ENCODE measurements at places on chromosomes 4 and X.

DNA sequence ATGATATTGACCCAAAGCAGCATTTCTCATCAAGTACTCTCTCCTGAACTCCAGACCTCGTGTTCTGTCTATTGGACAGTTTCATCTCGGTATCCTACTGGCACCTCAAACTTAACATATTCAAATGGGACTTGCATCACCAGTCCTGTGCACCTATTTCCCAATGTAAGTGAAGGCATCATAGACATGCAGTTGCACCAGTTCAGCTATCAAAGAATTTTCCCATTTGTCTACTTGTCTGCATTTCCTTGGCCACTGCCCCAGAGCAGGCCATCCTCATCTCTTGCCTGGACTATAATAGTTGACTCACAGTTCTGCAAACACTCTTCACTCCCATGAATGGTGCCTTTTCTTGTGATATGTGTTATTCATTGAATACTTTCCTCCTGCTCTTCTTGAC is 11.3 kb upstream of the LIMCH1 start:
- no peak for DNase-seq

DNA sequence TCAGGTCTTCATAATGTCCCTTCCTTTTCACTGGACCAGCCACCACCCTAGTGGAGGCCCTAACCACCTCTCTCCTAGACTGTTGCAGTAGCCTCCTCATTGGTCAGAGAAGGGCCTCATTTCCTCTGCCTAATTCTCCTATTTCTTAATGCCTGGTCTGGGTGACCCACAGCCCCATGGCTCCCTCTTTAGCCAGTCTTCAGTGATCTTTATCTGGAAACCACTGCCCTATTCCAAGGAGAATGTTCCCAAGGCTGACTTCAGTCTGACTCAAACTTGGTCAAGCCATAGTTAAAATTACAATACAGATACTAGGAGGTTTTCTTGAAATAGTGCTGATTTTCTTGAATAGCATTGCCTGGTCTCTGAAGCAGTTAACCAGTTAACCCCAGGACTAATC is 53.6 kb upstream of the PRPS1 start:
- no peak for DNase-seq

DNA sequence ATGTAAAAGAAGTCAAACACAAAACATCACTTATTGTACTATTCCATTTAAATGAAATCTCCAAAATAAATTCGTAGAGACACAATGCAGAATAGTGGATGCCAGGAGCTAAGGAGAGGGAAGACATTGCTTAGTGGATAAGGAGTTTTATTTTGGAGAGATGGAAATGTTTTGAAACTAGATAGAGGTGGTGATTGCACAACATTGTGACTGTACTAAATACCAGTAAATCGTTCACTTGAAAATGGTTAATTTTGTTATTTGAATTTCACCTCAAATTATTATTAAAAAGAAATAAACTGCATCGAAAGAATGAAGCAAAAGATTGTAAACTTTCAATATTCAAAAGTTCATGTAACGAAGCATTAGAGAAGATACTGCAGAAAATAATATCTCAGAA is 9.7 kb upstream of the ACSL4 start:
- no peak for DNase-seq

- DNase-seq: no peak
Observed at GRCh38 chr4:13844740-13845139, 217.2 kb upstream of the BOD1L1 start.

DNA sequence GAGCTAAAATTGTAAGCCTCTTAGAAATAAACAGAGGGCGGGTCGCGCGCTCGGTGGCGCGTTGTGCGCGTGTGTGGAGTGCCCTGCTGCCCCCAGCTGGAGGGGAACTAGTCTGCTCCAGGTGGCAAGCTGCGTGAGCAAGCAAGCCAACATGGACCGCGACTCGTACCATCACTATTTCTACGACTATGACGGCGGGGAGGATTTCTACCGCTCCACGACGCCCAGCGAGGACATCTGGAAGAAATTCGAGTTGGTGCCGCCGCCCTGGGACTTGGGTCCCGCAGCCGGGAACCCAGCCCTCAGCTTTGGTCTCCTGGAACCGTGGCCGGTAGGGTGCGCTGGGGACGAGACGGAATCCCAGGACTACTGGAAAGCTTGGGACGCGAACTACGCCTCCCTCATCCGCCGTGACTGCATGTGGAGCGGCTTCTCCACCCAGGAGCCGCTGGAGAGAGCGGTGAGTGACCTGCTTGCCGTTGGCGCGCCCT is 66.1 kb downstream of the DNAAF6 start:
- DNase-seq: peak; percentile 3

GRCh38 chr4:106529348-106530023 is 160.9 kb upstream of the GIMD1 start:
- DNase-seq: no peak

DNA sequence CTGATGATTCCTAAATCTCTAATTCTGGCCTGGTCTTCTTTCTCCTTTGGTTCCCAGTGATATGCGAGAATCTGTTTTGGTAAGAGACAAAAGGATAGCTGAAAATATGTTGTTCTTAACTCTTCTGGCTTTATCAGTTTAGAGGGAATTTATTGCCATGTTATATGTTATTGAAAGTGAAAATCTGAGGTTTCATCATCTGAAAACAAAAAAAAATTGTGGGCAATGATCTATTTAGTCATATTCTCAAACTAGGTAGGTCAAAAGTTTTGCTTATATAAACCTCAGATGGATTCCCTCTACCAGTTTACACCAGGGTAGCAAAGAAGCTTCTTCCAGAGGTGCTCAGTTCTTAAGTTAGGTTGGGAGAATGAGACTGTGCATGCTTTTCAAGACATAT is 103.6 kb downstream of the ITM2A start:
- DNase-seq: no peak

- no peak for DNase-seq
Observed at GRCh38 chrX:121365572-121366161, 318.3 kb downstream of the GLUD2 start.

DNA sequence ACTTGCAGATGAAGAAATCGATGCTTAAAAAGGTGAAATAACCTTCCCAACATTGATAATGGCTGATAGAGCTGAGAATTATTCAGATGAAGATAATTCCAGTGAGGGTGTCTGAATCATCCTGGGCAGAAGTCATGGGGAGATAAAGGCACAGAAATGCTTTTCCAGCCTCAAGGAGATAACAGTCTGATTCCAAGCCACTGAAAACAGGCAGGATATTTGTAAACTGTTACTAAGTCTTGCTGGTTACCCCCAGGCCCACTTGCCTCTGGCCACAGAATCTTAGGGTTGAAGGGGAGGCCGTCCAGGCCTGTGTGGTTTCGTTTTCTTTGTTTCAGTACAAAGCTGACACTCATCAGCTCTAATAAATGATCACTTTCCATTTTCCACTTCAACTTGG is 158.5 kb downstream of the SH3KBP1 start:
- DNase-seq: no peak

DNA sequence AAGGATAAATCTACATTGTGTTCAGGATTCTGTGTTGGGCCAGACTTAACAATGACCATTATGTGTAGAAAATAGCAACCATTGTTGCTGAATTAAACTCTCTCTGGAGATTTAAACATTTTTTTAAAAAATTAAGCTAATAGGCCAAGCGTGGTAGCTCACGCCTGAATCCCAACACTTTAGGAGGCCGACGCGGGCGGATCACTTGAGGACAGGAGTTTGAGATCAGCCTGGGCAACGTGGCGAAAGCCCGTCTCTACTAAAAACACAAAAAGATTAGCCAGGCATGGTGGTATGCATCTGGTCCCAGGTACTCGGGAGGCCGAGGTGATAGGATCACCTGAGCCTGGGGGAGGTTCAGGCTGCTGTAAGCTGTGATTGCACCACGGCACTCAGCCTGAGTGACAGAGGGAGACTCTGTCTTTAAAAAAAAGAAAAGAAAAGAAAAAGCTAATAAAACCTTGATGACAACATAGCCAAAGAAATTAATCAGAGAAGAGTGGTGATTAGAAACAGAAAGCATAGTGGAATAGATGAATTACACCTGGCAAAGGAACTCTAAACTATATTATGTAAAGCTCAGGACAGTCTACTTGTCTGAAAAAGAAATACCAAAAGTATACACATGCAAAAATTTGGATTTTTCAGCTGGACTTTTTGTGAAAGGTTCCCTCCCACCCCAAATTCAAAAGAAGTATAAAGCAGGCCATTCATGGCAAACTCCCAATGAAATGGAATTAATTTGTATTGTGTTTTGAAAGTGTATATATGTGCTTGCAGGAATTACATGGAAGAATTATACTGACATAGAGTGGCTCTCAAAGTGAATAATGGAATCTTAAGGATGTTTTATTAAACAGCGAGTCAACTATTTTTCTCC is 21.9 kb downstream of the PLS3 start:
- DNase-seq: no peak

- DNase-seq: no peak
Observed at GRCh38 chrX:133175605-133176004, 42.5 kb downstream of the TFDP3 start.

DNA sequence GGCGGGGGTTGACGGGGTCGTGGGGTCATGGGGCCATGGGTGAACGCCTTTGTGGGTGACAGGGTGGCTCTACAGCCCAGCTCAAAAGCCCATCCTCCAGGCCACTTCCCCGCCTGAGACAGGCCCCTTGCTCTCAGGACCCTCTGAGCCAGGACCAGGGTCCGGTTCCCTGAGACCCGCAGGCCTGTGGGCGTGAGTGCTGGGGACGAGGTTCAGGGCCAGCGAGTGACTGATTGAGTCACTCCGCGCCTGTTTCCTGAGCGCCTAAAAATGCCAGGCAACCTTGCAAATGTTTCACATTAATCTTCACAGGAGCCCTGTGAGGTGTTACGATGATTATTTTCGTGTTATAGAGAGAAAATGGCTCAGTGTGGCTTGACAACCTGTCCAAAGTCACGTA is 97.8 kb downstream of the ZNF674 start:
- DNase-seq: peak; percentile 29

GRCh38 chrX:38718311-38718710 is 82.9 kb upstream of the MID1IP1 start:
- DNase-seq: no peak

DNA sequence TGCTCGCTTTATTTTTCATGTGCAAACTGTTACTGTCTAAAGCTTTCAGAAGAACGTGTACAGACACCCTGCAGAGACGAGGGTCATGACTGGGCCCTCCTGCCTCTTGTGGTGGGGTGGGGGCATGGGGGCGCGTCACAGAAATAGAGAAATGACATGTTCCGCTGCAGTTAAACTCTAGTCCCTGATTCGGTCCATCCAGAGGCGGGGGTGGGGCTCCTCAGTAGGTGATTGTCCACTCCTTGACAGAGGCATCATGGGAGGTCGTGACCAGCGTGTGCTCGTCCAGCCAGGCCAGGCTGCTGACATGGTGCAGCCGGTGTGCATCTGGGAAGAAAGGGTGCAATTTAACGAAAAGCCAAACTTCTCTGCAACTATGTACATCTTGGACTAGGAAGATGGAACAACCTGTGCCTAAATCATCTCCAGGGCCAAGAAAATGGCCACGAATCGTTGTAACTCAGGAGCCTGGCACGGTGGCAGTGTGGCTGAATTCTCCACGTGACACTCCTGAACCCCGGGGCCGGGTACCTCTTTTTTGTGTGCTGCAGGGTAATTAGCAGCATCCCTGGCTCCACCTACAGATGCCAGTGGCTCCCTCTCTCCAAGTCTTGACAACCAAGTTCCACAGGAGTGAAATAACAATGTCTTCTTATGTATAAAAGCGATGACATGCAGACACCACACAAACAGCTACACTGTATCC is 41.3 kb downstream of the WDR1 start:
- no peak for DNase-seq

GRCh38 chrX:150038986-150039599 is 100.8 kb upstream of the EOLA2 start:
- DNase-seq: no peak

- DNase-seq: no peak
Observed at GRCh38 chr4:74997948-74998729, 65.2 kb downstream of the PARM1 start.

DNA sequence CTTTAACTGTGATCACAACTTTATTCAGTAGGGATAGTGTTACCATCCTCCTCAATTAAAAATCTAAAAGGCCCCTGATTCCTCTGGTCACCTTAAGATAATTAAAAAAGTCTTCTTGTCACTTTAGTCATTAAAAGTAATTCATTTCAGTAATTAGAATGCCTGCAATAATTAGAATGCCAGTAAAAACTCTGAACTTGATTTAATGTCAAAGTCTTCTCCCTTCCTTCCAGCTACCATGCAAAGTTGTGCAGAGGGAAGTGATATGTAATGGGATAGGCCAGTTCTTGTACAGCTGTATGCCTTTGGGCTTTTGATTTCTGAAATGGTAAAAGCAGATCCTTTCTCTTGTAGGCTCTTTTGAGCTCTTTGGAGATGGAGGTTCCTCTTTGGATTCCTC is 417.2 kb downstream of the ADAM29 start:
- DNase-seq: no peak

DNA sequence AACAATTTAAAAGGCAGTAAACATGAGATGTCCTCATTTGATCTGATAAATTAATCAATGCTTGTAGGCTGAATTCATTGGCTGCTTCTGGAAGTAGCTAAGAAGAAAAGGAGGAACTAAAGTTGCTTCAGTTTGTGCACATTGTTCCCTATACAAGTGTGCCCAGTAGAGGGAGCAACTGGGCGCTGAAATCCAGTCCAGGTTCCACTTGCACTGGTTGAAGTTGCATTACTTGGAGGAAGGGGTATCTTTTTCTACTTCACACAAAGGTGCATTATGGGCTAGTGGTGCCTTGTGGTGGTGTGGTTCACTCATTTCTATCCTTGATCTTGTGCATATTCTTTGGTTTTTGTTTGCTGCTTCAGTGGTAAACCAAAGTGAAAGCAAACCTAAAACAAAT is 67.9 kb upstream of the SOX3 start:
- no peak for DNase-seq

GRCh38 chr4:102807345-102807744 is 20.0 kb downstream of the UBE2D3 start:
- DNase-seq: no peak

GRCh38 chrX:12866451-12867377 is at the start of gene TLR7:
TSS of gene TLR7 (plus strand) at chrX:12867072. CDS start at chrX:12867579, 507 bp downstream.
- no peak for DNase-seq

DNA sequence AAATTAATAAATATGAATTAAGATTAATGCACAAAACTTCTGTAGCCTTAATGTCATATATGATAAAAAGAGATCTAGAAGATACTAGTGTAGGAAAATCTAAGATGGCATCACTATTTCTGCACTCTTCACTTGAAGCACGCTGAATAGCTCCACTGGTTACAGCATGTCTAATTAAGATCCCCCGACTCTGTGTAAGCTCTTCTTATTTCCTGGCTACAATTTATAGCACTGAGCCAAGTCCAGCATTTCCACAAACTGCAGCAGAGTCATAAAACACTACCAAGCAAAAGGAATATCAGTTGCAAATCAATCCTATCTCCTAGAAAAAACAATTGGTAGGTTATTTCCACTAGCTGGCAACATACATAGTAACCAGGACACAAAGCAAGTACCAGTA is 1.3 kb upstream of the CCNA2 start:
- DNase-seq: no peak

DNA sequence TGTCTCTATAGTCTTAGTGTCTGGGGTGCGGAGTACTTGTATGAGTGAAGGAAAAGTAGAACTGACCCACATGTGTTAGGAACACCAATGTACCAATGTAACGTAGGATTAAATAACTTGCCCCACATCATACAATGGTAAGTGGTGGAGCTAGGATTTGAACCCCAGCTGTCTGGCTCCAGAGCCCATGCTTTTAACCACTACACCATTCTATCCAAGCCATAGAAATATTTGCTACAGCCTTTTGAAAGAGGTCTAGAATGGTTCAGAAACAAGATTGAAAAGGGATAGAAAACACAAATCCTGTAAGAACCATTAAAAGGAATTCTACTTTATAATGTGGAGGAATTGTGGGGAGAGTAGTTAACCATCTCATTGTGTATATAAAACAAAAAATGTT is 169.9 kb upstream of the ATP6AP2 start:
- DNase-seq: no peak
